ENCODE measurements at places on chromosomes 7 and 10. TPM values are rescaled to one million over a fixed set of nuclear protein-coding genes. Genes with fewer than 3 reads are reported as not detected.

The VWA2 gene
- under 0.01 TPM for total RNA-seq

The PLXNA4 gene
- 1.2 TPM for total RNA-seq

The TEX47 gene
- total RNA-seq = not detected

The CDHR1 gene
- not detected for total RNA-seq

The SHH gene
- total RNA-seq = under 0.01 TPM

All from fibroblast of lung (primary cell).